ELR (cell line): ENCODE measurements at places on chromosomes 5 and 9.

- no peak for DNase-seq
Measured at GRCh38 chr5:125603321-125603720, 819.9 kb upstream of the GRAMD2B start.

GRCh38 chr5:151248651-151249050 lies 4.3 kb upstream of the GM2A start:
- DNase-seq, result no peak

DNA sequence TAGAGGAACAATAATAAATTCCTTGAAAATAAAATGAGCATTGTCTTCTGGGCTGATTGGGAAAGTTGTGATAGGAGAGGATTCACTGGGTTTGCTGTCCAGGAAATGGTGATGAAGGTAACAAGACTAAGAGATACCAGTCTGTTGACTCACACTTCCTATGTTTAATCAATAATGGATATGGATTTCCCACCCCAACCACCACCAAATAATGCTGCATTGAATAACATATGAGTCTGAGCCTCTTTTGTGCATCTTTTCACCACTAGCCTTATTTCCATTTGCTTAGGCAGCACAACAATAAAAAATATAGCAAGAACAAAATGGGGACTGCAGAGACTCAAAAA lies 120.2 kb upstream of the NFIB start:
- peak; percentile 61 for DNase-seq

DNA sequence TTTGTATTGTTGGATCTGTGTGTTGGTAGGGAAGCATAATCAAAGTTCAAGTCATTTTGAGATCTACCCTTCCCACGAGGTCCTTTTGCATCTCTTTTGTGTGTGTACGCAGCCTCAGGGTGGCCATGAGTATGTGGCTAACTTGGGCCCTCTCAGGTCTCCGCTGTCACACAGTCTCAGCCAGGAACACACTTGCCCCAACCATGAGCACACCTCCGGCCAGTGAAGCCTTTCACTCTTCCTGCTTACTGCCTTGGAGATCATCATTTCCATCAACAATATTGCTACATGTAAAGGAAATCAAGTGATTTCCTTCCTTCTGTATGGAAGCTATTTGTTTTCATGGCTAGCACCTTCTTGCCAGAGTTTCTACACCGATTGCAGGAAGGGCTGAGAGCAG lies 13.9 kb downstream of the ZNF346 start:
- no peak for DNase-seq

DNA sequence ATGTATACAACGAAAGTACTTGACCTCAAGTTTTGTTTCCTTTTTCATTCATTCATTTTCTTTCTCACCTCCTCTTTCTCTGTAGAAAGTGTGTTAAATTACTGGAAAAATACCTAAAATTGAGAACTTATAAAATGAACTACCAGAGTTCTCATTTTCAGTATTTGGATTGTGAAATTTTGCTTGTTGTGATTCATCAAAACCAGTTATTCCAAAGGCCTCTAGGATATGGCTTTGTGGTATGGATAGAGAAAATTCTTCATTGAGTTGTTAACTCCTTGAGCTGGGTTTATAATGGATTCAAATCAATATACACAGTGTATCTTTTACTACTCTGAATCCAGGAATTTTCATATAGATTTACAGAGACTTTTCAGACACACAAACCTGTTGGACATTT lies 287.6 kb downstream of the KDM4C start:
- DNase-seq, result peak; percentile 8

DNA sequence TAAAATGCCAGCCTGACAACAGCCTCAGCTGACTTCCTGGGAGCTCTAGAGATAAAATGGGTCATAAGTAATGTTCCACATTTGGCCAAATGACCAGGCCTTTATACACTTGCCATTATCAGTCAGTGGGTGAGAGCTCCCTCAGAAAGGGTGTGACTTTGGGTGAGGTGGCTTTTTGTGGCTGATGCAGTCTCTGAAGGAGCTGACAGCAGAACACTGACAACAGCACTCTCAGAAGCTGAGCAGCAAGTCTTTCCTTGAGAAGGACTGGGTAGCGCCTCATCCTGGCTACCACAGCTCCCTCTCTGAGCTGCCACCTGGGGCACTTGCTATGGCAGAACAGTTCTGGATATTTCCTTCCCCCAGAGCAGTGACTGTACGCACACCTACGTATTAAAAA lies 22.0 kb upstream of the GNAQ start:
- DNase-seq, result no peak

GRCh38 chr5:135451581-135452320 lies 400 bp downstream of the TIFAB start:
- no peak for DNase-seq

DNA sequence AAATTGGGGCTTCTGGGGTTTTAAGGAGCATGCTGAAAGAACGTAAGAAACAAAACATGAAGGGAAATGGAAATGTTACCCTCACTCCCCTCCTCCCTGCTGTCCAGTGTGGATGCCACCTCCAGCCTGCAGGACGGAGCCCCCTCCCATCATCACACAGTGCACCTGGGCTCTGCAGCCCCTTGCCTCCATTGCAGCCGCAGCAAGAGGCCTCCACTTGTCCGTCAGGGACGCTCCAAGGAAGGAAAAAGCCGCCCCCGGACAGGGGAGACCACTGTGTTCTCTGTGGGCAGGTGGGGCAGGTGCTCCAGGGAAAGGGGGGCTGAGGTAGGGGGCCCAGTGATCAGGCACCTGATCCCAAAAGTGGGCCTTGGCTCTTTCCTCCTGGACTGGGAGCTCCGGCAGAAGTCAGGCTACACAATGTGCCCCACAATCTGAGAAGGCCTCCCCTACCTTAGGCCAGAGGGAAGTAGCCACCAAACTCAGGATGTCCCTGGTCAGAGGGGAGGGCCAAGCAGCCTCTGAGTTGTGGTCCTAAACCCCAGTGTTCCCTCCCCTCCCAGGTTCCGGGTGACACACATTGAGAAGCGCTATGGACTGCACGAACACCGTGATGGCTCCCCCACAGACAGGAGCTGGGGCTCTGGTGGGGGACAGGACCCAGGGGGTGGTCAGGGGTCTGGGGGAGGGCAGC lies 2.7 kb downstream of the RELL2 start:
- no peak for DNase-seq

GRCh38 chr5:125295405-125295872 lies 549.0 kb upstream of the ZNF608 start:
- DNase-seq, result peak; percentile 53

- DNase-seq, result peak; percentile 87
Measured at GRCh38 chr5:74141053-74141452, 499.5 kb downstream of the ENC1 start.

GRCh38 chr9:134678666-134679443 lies 37.3 kb downstream of the COL5A1 start:
- no peak for DNase-seq

DNA sequence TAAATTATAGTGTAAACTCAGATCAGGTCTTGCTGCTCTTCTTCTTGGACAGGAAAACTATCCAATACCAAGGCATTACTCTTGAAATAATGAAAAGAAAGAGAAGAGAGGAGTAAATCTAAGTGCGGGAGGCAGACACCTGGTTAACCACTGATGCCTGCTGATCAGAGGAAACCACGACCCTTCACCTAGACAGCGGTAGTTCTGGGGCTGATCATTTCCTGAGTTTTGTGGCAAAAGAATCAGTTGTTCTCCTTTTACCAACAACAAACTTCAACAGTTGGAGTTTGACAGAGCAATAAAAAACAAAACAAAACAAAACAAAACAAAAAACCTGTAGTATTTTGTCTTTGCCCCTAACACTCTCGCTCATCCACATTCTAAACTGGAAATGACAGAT lies 3.0 kb downstream of the RLN1 start:
- no peak for DNase-seq

DNA sequence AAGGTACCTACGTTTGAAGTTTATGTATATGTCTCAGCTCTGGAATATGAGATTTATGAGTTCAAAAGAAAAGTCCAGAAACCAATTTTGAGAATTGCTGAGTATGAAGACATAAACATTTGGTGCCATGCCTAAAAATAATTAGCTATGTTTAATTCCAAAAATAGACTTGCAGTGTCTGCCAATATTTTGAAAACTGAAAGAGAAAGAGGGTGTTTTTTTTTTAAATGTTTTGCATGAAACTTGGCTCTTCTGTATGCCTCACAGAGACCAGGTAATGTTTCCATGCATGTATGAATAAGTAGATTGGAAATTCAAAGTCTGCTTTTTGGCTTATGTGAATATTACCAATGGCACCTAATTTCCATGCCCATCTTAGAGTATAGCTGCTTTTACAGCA lies 634.4 kb upstream of the C9orf72 start:
- no peak for DNase-seq

- DNase-seq, result no peak
Measured at GRCh38 chr5:149379177-149379761, at the start of gene IL17B. Gene IL17B (minus strand): TSS chr5:149379292. CDS start chr5:149379225, 67 bp downstream.

DNA sequence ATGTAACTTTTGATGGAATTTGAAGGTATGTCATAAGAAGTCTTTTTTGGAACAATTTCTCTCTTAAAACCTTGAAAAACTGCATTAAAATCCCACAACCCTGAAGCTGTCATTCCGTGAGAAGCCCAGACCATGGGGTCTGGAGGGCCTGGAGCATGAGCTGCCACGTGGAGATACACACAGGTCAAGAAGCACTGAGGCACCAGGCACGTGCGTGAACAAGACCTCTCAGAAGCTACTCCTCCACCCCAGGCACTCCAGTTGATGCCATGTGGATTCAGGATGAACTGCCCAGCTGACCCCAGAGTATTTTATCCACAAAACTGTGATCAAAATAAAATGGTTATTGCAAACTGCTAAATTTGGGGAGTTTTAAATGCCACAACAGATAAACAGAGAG lies 227.5 kb upstream of the BRINP1 start:
- no peak for DNase-seq

DNA sequence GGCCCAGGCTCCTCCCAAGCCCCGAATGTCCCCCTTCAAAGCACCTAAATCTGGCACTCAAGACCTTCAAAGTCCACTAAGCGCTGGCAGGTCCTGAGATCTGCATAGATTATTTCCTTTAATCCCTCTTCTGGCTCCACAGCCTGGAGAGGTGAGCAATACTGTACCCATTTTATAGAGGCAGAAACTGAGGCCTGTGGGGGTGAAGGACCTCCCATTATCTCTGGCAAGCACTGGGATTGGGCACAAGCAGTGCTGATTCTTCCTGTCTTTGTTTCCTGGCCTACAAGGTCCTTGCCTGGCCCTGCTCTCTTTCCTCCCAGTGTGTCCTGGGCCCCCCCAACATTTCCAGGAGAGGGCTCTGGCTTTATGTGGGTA lies 252.3 kb downstream of the PBX3 start:
- DNase-seq, result no peak

- DNase-seq, result peak; percentile 42
Measured at GRCh38 chr5:115262011-115262320, 711 bp downstream of the PGGT1B start.

GRCh38 chr9:70398145-70398556 lies 16.3 kb downstream of the KLF9 start:
- no peak for DNase-seq

DNA sequence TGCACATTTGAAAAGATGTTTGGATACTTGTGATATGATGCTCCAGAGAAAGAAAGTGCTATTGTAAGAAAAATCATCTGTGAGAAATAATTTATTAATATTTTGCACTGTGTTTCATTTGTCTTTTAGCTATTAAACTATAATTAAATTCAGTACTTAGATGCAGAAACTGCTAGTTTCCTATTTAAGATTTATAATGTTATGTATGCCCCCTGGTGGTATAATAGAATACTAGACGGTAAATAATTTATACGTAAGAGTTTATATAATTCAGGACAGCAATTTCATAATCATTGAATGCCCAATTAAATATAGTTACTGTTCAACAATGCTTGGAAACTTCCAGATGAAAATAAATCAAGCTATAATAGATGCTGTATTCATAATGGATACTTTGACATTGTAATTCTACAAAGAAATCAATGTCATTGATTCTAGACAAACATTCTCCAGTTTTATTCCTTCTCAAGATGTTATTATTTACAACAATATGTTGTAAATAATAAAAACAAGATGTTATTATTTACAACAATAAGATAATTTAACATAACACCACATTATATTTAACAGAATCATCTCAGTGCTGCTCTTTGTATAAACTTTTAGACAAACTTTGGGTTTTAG lies 101.0 kb downstream of the TMEM232 start:
- peak; percentile 69 for DNase-seq

GRCh38 chr5:93072831-93073459 lies 508.1 kb downstream of the NR2F1-AS1 start:
- DNase-seq, result peak; percentile 66

DNA sequence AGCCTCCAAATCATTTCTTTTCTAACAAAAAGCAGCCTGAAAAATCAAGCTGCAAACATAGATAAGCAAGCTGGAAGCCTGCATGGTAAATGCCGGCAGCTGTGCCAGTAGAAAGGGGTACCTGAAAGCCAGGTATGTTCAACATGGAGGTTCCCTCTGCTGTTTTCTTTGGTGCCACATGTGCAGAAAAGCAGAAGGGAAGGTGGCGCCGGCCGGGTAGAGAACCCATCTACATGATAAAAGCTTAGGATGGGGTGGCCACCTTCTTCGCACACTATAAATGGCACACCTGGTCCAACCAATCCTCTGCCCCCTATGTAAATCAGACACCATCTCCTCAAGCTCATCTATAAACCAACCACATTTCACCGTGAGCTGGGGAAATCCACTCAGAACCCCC lies 268.9 kb upstream of the IRX2 start:
- no peak for DNase-seq

DNA sequence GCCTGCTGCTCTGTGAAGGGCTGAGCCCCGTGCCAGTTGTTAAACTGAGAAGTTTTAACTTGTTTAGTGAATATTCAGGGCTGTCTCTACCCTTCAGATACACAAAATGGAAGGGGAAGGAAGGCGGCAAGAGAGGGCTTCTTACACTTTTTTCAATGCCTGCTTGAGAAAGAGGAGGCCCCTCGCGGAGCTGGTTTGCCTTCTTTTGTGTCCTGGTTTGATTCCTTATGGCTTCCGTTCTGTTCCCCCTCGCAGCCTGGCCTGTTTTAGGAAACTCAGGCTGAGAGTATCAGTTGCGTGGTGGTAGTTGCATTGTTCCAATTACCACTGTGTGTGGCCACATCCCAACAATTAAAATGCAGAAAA lies 1.0 kb downstream of the FAM53C start:
- DNase-seq, result peak; percentile 24

GRCh38 chr9:37769306-37769705 lies 15.6 kb downstream of the EXOSC3 start:
- DNase-seq, result no peak

DNA sequence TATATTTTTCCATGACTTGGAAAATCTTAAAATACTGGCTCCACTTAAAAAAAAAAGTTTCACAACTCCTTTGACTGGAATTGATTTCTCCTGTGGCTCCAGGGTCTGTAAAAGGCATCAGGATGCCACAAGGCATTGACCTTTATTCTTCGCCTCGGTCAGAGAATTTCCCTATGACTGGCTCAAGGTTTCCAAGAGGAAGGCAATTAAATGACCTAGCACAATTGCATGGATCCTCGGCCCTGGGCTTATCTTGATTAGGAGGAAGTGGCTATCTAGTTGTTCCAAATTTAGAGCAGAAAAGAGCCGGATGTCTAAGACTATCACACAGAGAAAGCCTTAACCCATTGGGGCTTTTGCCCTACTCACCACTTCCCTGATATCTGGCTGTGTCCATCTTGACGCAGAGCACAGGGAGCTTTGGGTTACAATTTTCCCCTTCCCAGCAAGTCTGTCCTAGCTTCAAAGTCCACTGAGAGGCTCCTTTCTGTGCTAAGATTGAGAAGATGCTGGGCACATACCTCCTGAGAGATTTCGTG lies 56.9 kb upstream of the COL15A1 start:
- no peak for DNase-seq
